Stimulated activated CD4-positive, alpha-beta T cell treated with anti-CD3 and anti-CD28 coated beads, Interleukin-12 subunit alpha, Interleukin-12 subunit beta, amount 100 ng/mL, for 24 hours (primary cell): ENCODE measurements at places on chromosomes 1 and 21.

- no peak for DNase-seq
Observed at GRCh38 chr1:205243350-205244191, 15.8 kb downstream of the TMCC2 start.

GRCh38 chr1:12615865-12616708 is 1.9 kb downstream of the DHRS3 start:
- no peak for DNase-seq

DNA sequence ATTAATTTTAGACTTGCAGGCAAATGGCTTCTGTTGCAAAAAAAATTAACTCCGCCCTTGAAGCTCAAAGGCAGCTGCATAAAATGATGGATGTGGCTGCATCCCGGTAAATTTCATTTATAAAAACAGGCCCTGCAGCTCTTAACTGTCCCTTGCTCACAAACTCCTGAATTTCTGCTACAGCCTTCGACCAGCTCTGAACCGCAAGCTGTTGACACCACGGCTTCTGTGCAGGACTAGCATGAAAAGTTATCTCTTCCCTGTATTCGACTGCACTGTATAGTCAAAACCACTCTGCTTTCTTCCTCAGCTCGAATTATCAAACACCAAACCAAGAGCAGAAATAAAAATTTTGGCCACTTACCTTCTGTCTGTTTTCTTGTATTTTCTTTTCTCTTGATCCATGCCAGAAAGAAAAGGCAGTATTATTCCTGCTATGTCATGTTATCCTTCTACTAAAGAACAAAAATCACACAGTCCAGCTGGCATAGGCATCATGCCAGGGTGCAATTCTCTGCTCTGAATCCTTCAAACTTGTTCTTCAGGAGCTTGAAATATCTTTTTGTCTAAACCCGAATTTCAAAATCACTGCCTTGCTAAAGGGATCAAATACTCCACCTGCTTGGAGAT is 195.5 kb upstream of the NCAM2 start:
- DNase-seq, result no peak

- no peak for DNase-seq
Observed at GRCh38 chr1:204476563-204476962, 18.0 kb downstream of the PIK3C2B start.

- no peak for DNase-seq
Observed at GRCh38 chr1:24912376-24913273, 17.5 kb downstream of the RUNX3 start.

DNA sequence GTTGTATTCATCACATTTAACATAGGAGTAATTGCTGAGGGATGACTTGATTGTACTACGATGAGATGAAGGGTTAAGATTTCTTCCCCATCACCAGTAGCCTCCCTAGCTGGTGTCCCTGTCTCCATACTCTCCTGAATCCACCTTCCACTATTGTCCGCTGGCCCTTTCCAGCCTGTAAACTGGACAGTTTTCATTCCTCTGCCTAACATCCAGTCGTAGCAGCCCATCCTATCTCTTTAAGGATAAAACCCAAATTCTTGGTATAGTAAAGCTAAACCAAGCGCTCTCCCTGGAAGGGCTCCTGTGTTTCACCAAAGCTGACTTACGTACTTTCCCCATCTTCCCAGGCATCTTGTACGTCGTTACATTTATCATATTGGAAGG is 670 bp downstream of the COX20 start:
- no peak for DNase-seq

DNA sequence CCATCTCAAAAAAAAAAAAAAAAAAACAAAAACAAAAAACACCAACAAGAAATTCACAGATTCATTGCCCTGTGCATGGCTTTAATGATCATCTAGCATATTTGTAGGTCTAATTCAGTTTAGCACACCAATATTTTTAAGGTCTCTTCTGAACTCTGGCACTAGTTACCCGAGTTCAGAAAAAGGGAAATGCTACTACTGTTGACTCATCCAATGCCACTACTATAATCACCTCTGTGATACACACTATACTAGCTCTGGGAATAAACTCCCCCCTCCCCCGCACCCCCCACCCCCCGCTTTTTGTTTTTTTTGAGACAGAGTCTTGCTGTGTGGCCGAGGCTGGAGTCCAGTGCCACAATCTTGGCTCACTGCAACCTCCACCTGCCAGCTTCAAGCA is 55.6 kb downstream of the FBXO42 start:
- no peak for DNase-seq

GRCh38 chr1:8523666-8524206 is 205.8 kb downstream of the SLC45A1 start:
- no peak for DNase-seq

GRCh38 chr1:234907208-234907939 is 221.3 kb downstream of the TOMM20 start:
- no peak for DNase-seq

DNA sequence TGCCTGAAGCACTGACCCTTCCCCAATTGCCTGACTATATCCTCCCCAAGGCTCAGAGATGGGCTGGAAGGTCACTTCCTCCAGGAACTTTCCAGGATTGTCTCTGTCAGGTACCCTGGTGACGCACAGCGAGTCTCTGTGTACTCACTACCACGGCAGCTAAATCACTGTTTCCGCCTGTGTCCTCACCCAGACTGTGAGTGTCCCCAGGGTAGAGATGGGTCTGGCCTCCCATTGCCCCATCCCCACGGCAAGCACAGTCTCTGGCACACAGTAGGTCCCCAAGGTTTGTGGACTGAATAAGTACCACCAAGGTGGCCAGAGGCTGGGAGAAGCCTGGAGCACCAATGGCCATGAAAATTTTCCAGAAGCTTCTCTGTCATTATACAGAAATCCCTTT is 93.8 kb upstream of the RUNX3 start:
- no peak for DNase-seq

DNA sequence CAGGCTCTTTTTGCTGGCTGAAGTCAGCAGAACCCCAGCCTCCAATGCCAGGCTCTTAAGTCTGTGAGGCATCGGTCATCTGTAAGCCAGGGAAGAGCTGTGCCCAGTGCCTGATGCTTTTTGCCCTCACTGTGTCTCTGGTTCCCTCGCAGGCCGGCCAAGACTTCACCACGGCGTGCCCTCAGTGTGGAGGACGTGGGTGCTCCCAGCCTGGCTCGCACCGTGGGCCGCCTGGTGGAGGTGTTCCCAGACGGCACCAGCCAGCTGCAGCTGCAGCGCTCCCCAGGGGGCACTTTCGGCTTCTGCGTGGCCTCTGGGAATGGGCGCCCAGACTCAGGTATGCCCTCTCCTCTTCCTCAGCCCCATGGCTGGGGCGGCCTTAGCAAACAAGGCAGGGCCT is 32.5 kb downstream of the KIAA1614 start:
- DNase-seq, result no peak
